Foreskin fibroblast (primary cell): ENCODE measurements at places on chromosomes 3 and 15.
A peak's percentile ranks its signal among the peaks of the same experiment; 100 is the strongest.

- DNase-seq, result no peak
Measured at GRCh38 chr15:67042551-67043142, 22.8 kb upstream of the SMAD3 start.

DNA sequence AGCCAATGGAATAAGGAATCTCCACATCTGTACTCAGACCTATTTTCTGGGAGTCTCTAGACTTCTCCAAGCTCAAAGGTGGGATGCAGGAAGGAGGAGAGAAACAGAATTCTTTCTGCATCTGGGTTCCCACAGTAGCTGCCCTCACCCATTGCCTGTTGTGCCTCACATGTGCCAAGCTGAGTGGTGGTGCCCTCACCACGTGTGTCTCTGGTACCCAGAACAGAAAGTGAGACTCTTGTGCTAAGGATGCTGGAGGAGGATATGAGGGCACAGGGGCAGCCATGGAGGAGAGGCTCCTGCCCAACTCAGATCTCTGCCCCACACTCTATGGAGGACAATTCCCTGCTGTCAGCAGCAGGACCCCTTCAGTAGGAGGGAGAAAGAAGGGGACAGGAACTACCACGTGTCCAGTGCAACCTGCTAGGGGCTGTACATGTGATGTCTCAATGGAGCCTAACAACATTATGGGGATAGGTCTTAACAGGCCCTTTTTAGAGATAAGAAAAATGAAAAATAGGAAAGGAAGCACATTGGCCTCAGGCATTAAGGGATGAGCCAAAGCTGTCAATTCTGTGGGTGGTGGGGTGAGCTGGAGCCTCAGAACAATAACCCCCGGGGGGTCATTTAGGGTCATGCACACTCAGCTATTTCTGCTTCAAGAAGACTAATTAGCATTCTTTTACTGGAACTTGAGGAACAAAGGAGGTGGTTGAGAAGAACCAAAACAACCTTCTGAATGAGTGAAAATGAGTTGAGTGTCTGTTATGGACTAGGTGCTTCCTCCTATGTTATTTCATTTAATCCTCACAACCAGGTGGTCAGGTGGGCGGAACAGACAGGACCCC lies 16.3 kb upstream of the NOX5 start:
- DNase-seq, result no peak

DNA sequence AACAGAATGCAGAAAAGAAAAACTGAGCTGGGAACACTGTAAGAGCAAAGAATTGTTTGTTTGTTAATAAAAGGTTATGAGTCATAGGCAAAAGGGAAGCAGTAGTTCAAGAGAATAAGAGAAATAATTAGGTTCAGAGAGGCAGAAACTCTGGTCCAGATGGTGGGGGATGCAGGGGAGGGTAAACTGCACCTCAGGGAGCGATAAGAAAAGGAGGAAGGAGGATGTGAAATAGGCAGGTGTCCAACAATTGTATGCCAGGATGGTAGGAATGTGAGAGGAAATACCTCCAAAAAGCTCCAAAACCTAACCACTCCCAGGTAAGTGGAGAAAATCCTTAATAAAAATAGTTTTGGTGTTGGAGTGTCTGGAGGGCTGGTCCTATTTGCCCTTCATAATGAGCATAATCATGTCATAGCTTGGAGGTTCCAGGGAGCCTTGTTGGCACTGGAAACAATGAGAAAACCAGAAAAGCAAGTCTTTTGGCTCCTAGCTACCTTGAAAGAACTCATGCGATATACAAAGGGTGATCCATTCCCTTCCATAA lies 405.4 kb upstream of the TBL1XR1 start:
- DNase-seq, result peak; percentile 25

DNA sequence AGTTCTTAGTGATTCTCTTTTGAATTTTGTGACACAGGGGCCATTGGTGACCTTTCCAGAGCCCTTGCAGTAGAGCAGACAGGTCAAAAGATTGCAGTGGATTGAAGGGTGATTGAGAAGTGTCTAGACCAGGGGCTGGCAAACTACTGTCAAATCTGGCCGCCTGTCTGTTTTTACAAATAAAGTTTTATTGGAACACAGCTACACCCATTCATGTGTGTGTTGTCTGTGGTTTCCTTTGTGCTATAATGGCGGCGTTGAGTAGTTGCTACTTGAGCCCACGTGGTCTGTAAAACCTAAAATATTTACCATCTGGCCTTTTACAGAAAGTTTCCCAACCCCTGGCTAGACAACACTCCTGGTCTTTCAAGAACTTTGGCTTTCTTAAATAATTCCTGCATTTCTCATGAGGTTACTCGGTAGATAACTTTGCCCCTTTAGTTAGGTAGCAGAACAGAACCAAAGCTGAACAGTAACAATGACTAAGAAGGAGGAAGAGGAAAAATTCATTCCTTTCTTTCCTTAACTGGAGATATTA lies 265.1 kb upstream of the NR2E3 start:
- DNase-seq, result no peak

- no peak for DNase-seq
Measured at GRCh38 chr3:78848392-78849288, 919.2 kb downstream of the ROBO1 start.

GRCh38 chr3:147099076-147099475 lies 307.3 kb downstream of the ZIC4 start:
- DNase-seq, result peak; percentile 24

DNA sequence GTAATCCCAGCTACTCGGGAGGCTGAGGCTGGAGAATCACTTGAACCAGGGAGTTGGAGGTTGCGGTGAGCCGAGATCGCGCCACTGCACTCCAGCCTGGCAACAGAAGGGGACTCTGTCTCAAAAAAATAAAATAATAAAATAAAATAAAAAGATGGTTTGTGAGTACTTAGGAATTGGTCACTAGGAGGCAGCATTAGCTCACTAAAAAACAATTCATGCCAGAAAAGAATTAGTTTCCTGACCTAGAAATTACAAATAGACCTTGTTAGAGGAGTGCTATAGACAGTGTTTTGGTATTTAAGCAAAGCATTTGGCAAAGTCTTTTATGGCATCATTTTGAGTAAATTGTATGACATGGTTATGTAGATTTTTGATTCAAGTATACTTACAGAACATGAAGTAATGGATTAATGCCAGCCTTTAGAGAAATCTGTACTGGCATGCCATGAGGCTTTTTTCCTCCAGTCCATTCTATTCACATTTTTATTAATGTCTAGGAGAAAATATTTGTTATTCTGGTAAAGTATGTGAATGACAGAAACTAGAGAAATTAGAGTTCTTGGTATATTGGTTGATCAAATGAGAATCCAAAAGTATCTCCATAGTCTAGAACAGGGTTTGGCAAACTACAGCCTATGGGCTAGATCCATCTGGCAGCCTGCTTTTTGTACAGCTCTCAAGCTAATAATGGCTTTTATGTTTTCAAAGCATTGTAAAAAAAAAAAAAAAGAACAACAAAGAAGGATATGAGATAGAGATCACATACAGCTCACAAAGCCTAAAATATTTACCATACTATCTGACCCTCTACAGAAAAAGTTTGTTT lies 81.6 kb downstream of the LRRC49 start:
- DNase-seq, result peak; percentile 81

DNA sequence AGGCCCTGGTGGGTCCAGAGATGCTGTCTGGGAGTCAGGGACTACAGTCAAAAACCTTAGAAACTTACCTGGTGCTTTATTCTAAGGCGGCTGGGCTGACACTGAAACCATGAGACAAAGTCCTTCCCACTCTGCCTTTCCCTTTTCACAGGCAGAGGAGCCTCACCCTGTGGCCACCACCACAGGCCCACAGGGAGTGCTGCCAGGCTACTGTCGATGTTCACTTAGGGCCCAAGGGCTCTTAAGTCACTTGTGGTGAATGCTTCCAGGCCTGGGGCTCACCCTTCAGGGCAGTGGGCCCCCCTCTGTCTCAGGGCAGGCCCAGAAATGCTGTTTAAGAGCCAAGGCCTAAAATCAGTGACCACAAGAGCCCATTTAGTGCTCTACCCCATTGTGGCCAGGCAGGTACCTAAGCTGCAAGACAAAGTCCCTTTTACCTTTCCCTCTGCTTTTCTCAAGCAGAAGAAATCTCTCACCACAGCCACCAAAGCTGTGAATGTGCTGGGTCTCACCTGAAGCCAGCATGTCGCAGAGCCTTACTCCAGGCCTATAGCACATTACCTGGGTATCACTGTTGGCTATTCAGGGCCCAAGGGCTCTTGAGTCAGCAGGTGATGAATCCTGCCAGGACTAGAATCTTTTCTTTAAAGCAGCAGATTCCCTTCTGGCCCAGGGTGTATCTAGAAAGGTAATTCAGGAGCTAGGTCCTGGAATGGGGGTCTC lies 39.5 kb upstream of the GOLGA6B start:
- no peak for DNase-seq
